NCI-H774 (cell line): ENCODE measurements at places on chromosomes 12 and 14.
A peak's percentile ranks its signal among the peaks of the same experiment; 100 is the strongest.

DNA sequence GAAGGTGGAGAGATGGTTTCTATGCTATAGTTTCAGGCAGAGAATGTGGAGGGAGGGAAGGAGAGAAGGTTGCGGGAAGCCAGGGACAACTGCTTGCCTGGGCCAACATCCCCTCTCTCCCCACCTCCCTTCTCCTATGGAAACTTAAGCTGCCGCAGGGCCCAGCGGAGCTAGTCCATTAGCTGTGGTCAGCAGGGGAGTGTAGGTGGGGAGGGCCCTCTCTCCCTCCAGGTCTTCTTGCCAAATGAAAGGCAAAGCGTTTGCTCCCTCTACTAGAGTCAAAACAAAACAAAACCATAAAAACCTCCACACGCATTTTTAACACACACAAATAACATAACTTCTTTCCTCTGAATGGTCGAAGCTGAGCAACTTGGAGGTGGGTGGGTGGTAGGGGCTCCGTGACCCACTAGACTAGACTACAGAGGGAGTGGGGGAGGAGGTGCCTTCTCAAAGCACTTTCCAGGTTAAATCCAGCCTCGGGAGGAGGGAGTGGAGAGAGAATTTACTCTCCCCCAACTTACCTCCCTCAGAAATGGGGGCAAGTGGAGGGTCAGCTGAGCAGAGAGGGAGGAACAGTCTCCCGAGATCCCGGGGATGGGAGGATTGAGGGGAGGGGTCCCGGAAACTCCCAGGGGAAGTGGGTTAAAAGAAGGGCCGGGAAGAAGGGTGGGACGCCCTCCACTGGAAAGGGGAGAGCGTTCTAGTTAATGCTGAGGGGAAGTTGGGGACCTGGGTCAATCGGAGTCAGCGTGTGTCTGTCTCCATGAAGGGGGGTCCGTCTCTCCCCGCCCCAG is 4.6 kb upstream of the CACNB3 start:
- no peak for DNase-seq

- no peak for DNase-seq
Observed at GRCh38 chr12:16564675-16565074, 41.3 kb downstream of the LMO3 start.

DNA sequence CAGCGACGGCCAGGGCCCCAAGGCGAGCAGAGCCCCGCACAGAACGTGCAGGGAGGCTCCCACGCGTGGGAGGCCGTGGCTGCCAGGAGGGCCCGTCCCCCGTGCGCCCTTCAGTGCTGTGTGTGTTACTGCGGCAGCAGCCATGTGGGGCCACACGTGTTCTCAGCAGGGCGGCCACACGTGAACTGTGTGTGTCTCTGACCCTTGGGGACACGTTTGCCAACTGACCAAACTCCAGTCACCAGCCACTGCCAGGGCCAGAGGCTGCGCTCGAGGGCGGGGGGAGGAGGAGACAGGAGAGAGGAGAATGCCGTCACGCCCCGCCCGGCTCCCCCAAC is 57.7 kb downstream of the GALNT9 start:
- DNase-seq: no peak

DNA sequence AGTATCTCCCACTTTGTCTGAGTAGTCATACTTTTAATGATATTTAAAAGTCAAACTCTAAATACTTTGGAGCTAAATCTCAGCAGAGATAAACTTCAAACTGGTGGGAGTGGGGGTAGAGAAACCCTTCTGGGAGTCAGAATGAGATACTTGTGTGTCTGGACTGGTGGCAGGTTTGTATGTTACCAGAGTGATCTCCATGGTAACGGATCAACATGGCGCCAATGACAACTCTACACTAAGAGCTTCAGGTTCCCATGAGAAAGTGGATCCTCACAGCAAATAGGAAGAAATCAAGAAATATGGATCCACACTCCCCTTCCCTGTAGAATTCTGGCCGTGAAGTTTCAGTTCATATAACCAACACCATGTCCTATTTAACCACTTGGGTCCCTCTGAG is 121.9 kb downstream of the ETV6 start:
- no peak for DNase-seq

DNA sequence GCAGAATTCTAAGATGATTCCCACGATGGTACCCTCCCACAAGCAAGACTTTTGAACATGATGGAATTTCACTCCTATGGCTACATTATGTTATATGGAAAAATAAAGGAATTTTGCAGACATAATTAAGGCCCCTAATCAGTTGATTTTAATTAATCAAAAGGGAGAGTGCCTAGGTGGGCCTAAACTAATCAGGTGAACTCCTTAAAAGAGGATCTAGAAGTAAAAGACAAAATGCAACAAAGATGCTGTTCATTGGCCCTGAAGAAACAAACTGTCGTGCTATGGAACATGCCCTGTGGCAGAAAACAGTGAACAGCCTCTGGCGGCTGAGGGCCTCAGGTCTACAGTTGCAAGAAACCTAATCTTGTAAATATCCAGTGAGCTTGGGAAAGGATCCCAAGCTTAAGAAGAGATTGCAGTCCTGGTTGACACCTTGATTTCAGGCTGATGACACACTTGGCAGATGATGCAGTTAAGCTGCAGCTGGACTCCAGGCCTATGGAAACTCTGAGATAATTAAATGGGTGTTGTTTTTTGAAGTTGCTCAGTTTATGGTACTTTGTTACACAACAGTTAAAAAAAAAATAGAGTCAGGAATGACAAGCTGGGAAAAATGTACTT is 13.8 kb downstream of the TMCC3 start:
- DNase-seq: no peak

DNA sequence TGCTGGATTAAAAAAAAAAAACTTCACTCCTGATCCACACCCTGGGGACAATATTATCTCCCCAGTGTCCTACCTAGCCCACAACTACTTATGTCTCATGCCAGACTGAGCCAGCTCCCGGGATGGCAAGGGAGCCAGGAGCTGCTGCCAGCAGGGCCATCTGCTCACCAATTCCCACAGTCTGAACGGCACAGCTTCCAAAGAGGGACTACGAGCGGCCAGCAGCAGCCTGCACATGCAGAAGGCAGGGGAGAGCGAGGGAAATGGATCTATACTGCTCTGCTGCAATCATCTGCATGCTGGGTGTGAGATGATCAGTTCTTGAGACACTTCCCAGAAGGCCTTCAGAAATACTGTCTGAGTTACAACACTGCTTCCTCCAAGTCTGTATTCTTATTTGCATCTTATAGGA is 11.1 kb downstream of the SSH1 start:
- no peak for DNase-seq

DNA sequence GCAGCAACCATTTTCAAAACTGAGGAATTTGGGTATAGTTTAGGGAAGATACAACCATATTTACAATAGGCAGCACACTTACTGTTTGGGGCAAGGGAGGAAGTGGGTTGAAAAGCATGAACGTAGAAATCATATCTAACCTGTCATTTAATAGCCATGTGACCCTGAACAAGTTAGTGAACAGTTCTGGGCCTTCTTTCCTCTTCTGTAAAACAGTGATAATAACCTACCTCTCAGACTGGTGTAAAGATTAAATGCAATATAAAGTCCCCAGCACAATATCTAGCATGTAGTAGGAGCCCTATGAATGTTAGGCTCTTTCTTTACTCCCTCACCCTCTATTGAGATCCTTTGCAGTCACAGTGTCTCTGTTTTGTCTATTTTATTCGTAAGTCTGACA is 33.5 kb downstream of the A2ML1 start:
- DNase-seq: no peak

GRCh38 chr14:22405201-22405600 is 183.8 kb downstream of the DAD1 start:
- no peak for DNase-seq

GRCh38 chr14:88296351-88296750 is 26.7 kb downstream of the KCNK10 start:
- no peak for DNase-seq

DNA sequence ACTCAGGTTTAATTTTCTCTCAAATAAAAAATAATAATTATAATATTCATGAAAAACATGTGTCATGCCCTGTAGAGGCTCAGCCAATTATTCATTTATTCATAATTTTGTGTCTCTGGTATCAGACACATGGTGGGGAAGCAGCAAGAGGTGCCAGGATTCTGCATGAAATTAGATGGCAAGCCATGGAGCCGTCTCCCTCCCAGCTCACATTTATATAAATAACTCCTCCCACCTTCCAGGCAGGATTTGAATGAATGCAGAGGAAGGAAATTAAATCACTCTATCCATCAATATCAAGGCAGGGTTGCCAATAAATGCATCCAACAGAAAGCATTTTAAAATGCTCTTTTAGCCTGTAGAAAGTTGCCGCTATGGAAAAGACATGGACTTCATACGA is 98.1 kb downstream of the PTPRR start:
- no peak for DNase-seq

GRCh38 chr14:93959239-93960107 is 16.9 kb downstream of the ASB2 start:
- DNase-seq: no peak

GRCh38 chr14:82855912-82856391 is 1322.3 kb upstream of the SEL1L start:
- peak; percentile 22 for DNase-seq

DNA sequence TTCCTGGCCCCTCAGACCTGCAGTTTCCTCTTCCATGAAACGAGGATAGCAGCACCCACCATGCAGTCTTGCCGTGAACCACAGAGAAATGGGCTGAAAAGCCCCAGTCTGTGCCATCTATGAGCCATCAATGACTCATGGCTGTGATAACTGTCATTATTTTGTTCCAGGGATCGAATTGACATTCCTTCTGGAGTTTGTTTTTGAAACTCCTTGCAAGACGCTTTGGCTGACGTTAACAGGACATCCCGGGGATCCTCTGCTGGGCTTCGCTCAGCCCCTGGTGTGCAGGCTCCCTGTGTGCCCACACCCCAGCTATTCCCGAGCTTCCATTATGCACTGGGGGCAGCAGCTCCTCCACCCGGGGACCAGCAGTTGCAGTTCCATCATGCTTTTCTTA is 33.8 kb downstream of the MMAB start:
- DNase-seq: no peak

DNA sequence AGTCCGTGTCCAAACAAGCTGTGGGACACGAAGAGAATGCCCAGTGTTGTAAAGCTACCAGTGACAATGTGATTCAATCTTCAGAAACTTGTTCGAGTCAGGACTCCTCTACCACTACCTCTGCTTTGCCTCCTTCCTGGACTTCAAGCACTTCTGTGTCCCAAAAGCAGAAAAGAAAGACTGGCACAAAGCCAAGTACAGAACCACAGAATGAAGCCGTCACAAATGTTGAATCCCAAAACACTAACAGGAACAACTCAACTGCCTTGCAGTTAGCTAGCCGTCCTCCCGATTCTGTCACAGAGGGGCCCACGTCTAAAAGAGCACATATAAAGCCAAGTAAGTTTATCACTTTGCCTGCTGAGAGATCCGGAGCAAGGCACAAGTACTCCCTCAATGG is 284.9 kb downstream of the LRFN5 start:
- DNase-seq: no peak

- no peak for DNase-seq
Observed at GRCh38 chr12:11661491-11662089, 12.1 kb downstream of the ETV6 start.

DNA sequence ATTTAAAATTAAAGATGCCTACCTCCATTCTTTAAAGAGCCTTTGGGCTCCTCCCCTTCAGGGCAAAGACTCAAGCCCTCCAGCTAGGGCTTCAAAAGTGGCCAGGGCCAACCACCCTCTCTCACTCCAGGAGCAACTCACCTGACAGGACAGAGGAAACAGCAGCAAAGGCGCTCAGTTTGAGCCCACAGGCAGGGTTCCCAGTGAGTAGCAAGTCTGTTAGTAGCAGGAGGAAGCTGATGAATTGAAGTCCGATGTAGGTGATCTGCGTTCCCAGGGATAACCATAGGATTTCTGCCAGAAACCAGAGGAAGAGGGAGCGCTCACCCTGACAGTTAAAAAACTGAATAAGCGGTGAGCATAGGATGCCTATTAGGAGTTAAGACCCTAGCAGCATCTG is 15.7 kb downstream of the GSG1 start:
- no peak for DNase-seq

- no peak for DNase-seq
Observed at GRCh38 chr12:68905733-68906132, 27.2 kb downstream of the CPM start.

DNA sequence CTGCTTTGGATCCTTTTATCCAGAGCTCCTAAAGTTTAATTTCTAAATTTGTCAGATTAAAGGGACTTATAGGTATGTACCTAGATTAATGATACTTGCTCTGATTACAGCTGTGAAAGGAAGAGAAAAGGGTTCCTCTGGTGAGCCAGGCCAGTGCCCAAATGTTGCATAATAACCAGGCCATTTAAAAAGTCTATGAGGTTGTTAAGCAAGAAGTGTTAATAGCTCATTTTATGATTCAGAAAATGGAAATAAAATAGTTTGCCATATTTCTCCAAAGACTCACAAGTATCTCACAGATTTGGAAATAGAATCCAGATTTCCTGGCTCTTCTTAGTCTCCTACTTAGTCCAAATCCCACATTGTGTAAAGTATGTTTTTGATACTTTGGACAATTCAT is 67.6 kb downstream of the SLC38A6 start:
- DNase-seq: no peak

DNA sequence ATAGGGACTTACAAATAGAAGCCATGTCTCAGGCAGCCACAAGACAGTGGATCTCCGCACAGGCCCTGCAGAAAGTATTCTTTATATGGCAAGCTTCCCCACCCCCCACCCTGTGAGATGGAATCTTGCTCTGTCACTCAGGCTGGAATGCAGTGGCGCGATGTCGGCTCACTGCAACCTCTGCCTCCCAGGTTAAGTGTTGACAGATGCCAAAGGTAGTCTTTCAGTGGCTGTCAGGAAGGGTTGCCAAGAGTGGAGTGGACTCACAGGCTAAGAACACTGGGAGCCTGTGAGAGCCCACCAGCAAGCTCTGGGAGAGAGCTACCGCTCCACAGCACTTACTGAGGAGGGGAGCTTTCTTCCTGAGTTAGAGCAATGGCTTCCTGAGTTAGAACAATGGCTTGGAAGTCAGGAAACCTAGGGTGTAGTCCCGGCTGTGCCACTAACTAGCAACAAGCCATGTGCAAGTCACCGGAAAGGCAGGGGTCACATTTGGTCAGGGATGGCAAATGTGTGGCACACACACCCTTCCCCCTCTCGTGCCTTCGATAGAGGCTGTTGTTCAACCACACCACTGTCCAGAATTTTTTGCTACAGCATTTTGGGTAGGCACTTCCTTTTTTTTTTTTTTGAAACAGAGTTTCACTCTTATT is 2.6 kb downstream of the RNASE1 start:
- DNase-seq: no peak

DNA sequence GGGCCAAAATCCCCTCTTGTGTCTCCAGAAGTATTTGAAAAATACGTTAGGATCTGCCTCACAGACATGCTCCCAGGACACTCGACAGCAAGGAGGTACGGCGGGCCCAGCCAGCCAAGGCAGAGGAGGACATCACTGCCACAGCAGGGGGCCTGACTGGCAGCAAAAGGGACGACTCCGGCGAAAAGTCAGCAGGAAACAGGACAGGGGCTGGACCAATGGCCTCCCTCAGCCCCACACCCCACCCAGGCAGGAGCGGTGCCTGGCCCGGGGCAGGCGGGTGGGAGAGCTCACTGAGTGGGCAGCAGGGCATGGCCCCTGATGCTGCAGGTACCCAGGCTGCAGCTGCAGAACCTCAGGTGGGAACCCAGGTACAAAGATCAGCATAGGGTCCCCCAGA is 17.8 kb downstream of the BRF1 start:
- DNase-seq: no peak

GRCh38 chr12:2960996-2961616 is 1.9 kb downstream of the TEAD4 start:
- no peak for DNase-seq
